Nasal cavity respiratory epithelium epithelial cell of viscerocranial mucosa (primary cell): ENCODE measurements at places on chromosomes 7 and 10. TPM values are rescaled to one million over a fixed set of nuclear protein-coding genes. Genes with fewer than 3 reads are reported as not detected.

Gene XRCC2
- total RNA-seq: 0.28 and 0.34 TPM in 2 replicates

Gene SCART1
- 0.34 and 0.64 TPM in 2 replicates for total RNA-seq

Gene CREB5
- total RNA-seq: 6.5 and 7.8 TPM in 2 replicates

Gene TBRG4
- total RNA-seq: 89.9 and 109 TPM in 2 replicates

Gene ARHGAP22
- 4.4 and 9.5 TPM in 2 replicates for total RNA-seq

Gene FAM237B
- not detected in 2 replicates for total RNA-seq

Gene GAD2
- not detected in 2 replicates for total RNA-seq

Gene TMEM176A
- total RNA-seq: not detected in 2 replicates

Gene LIPM
- 0.34 TPM in 1 of 2 replicates, not detected in the other for total RNA-seq

Gene GRIFIN
- total RNA-seq: not detected in 2 replicates

Gene SDHAF3
- total RNA-seq: 14.0 and 15.2 TPM in 2 replicates

Gene LBX1
- not detected in 2 replicates for total RNA-seq

Gene VGF
- under 0.01 and 0.34 TPM in 2 replicates for total RNA-seq

Gene ALDH18A1
- total RNA-seq: 69.4 and 83.6 TPM in 2 replicates

Gene TET1
- total RNA-seq: under 0.01 and 1.4 TPM in 2 replicates

Gene ARMC3
- under 0.01 and 0.21 TPM in 2 replicates for total RNA-seq

Gene AKR1B15
- total RNA-seq: 0.34 and 0.50 TPM in 2 replicates

Gene ZKSCAN1
- 40.3 and 61.4 TPM in 2 replicates for total RNA-seq

Gene INA
- total RNA-seq: 0.07 and 0.34 TPM in 2 replicates

Gene FAM20C
- total RNA-seq: 4.4 and 24.7 TPM in 2 replicates

Gene NOBOX
- total RNA-seq: not detected in 2 replicates

Gene RPA3
- total RNA-seq: 10.3 and 16.1 TPM in 2 replicates

Gene AKR1C4
- not detected in 2 replicates for total RNA-seq

Gene PPP1R17
- not detected in 2 replicates for total RNA-seq

Gene SPAM1
- total RNA-seq: not detected in 2 replicates

Gene IL6
- total RNA-seq: 0.34 and 3.1 TPM in 2 replicates

Gene C7orf57
- total RNA-seq: 0.21 and 3.4 TPM in 2 replicates

Gene HOXA7
- not detected in 2 replicates for total RNA-seq

Gene TUBAL3
- total RNA-seq: 0.34 and 0.36 TPM in 2 replicates

Gene TMEM270
- total RNA-seq: not detected in 2 replicates

Gene SLC39A12
- not detected in 2 replicates for total RNA-seq

Gene SYT15B
- not detected in 2 replicates for total RNA-seq

Gene ZEB1
- 1.0 and 4.6 TPM in 2 replicates for total RNA-seq

Gene TACC2
- total RNA-seq: 26.3 and 43.9 TPM in 2 replicates

Gene DRGX
- total RNA-seq: not detected in 2 replicates

Gene ARHGAP19
- total RNA-seq: 7.2 and 7.9 TPM in 2 replicates

Gene INMT
- not detected in 2 replicates for total RNA-seq

Gene CCDC3
- total RNA-seq: under 0.01 and 1.00 TPM in 2 replicates

Gene SFTPD
- total RNA-seq: 1.0 and 1.2 TPM in 2 replicates

Gene ECHDC3
- 10.3 and 11.9 TPM in 2 replicates for total RNA-seq

Gene ENKUR
- total RNA-seq: under 0.01 and 0.07 TPM in 2 replicates

Gene CYP26C1
- under 0.01 TPM in 1 of 2 replicates, not detected in the other for total RNA-seq

Gene DNAH11
- total RNA-seq: 0.34 and 7.3 TPM in 2 replicates

Gene SUGCT
- 4.5 and 6.5 TPM in 2 replicates for total RNA-seq

Gene TFPI2
- total RNA-seq: 1.7 and 5.8 TPM in 2 replicates

Gene EN2
- under 0.01 and 0.07 TPM in 2 replicates for total RNA-seq

Gene CTAGE15
- total RNA-seq: 1.0 TPM in 1 of 2 replicates, not detected in the other

Gene ADAM22
- under 0.01 and 0.07 TPM in 2 replicates for total RNA-seq
